Stimulated activated CD8-positive, alpha-beta memory T cell treated with anti-CD3 and anti-CD28 coated beads, Interleukin-4, amount 100 ng/mL, for 1 hour (primary cell): ENCODE measurements at places on chromosomes 5 and 9.

DNA sequence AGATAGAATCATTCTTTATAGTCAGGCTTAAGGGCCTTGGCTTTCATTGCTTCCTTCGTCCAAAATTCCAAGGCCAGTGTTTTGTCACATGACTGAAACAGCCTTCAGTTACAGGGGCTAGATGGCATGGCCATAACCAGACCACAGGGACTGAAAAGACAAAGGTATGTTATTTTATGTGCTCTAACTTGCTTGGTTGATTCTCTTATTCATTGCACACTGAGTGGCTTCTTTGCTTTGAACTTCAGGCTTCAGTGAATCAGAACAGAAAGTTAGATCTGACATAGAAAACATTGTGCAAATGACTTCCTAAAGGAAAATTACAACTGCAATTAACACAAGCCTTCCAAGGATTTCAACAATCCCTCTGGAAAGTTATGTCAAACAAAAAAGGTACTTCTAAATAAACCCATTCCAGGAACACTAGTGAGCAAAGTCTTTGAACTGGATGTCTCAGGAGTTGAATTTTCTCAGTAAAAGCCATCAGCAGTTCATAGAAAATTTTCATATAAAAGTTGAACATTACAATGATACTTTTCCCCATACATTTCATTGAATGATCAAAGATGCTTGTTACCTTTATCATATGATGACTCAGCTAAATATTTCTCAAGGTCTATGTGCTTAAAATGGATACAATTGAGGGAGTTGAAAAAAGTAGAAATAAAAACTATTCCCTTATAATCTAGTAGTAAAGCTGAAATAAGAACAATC is 355.3 kb downstream of the TMEM232 start:
- no peak for DNase-seq

GRCh38 chr9:81224166-81225081 is 464.9 kb downstream of the TLE1 start:
- no peak for DNase-seq

GRCh38 chr5:124277767-124278545 is 468.5 kb downstream of the ZNF608 start:
- DNase-seq: no peak

DNA sequence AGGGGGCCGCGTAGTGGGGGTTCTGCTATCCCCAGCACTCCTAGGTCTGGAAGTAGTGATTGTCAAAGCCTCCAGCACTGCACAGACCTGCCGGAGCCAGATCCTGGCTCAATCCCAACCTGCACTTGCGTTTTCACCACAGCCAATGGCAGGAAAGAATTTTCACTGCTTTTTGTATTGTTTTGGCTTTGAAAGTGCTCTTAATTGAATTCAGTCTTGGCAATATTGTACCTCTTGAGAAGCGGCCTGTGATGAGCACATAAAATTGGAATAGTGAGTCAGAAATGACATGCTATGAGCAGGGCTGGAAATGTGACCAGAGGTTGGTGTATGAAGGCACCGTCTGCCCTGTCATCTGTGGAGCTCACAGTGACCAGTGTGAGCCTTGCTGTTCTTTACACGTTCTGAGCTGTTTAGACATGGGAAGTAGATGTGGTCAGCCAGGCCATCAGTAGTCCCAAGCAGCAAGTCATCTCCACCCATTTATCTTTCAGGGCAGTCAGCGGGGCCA is 41.5 kb downstream of the SECISBP2 start:
- no peak for DNase-seq

- DNase-seq: no peak
Observed at GRCh38 chr9:110101531-110102161, 106.3 kb downstream of the C9orf152 start.

DNA sequence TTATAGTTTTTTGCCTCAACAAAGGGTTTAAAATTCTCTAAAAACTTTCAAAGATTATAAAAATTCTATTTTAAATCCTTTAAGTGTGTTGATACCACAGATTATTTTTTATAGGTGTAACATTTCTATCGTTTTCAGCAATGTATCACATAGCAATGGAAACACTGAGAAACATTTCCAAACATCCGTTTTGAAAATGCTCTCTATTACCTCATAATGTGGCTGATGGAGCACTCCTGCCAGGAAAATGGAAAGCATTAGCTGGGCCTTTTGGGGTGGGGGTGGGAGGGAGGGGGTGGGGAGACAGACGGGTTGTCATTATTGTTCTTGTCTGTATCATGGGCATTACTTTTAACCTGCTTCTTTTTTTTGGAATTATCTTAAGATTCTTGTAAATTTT is 516.5 kb downstream of the ACTL7B start:
- DNase-seq: no peak

- no peak for DNase-seq
Observed at GRCh38 chr9:15416880-15417279, 5.8 kb upstream of the SNAPC3 start.

GRCh38 chr5:90932052-90932699 is 373.6 kb downstream of the ADGRV1 start:
- no peak for DNase-seq

DNA sequence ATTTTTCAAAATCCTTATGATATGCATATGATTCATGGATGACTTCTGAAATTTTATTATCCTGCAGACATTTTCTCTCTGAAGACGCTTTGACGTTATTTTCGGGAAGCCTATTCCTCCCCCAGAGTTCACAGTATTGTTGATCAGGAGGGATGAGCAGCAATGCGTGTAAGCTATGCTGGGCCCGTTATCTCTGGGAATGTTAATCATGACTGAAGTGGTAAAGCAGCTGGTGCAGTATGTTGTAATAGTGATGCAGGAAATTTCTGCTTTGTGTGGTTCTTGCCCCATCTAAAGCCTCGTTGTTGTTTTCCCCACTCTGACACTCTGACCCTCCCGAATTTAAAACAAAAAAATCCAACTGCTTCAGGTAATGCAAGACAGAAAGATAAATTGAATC is 1797.8 kb upstream of the WWC1 start:
- no peak for DNase-seq

DNA sequence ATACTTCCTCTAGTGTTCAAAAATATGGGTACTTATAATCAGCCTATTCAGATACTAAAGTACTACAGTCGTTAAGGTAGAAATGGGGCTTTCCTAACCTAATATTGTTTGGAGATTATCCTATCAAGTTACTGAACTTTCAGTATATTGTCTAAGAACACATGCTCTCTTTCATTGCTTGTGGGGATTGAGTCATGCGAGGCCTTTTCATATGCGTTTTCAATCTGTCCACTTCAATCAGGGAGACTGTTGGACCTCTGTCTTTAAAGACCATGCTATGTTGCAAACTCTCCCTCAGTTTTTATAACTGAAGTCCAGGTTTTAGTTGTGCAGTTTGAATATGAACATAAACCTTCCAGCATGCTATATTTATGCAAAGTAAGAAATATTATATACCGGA is 15.0 kb downstream of the PRR16 start:
- DNase-seq: no peak

- DNase-seq: no peak
Observed at GRCh38 chr9:70435948-70436347, 21.5 kb upstream of the KLF9 start.

DNA sequence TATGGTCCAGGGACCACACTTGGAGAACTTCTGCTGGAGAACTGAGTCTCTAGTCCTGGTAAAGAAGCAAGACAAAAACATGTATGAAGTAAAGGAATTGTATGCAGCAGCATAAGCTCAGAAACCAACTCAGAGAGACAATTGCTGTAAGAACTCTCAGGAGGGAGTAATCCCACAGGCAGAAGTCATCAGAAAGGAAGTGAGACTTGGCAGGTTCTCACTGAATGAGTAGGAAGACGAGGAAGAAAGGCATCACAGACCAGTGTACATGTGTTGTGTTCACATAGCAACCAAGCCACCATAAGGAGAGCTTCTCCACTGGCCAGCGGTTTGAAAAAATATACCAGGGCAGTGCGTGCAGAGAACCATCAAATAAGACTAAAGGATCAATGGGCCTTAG is 57.9 kb upstream of the FST start:
- no peak for DNase-seq

DNA sequence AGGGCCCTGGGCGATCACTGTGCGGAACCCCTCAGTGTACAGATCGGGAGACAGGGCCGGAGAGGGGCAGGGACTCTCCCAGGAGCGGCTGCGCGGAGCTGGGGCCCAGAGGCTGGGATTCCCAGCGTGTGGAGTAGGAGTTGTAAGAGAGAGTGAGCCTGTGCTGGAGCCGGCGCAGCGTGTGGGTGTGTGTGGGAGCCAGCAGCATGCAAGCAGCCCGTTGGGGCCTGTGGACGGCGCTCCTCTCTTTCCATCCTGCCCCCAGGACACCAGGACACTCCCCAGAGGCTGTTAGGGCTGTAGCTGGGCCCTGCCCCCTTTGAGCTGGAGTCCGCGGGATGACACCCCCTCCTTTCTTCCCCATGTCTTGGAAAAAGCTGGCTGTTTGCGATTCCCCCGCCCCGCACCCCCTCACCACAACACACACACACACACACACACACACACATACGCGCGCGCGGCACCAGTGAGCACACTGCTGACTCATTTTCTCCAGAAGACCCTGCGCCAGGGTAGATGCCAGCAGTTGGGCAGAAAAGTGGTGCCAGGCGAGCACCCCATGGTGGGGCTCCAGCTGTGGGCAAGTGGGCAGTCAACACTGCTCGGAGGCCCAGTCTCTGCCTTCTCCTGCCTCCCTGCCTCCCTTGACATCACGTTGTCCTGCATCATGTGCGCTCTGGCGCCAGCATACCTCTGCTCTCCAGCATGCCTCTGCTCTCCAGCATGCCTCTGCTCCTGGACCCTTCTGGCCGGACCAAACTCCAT is 1.5 kb downstream of the COL27A1 start:
- no peak for DNase-seq

GRCh38 chr5:2190549-2190948 is 307.8 kb upstream of the IRX4 start:
- no peak for DNase-seq

DNA sequence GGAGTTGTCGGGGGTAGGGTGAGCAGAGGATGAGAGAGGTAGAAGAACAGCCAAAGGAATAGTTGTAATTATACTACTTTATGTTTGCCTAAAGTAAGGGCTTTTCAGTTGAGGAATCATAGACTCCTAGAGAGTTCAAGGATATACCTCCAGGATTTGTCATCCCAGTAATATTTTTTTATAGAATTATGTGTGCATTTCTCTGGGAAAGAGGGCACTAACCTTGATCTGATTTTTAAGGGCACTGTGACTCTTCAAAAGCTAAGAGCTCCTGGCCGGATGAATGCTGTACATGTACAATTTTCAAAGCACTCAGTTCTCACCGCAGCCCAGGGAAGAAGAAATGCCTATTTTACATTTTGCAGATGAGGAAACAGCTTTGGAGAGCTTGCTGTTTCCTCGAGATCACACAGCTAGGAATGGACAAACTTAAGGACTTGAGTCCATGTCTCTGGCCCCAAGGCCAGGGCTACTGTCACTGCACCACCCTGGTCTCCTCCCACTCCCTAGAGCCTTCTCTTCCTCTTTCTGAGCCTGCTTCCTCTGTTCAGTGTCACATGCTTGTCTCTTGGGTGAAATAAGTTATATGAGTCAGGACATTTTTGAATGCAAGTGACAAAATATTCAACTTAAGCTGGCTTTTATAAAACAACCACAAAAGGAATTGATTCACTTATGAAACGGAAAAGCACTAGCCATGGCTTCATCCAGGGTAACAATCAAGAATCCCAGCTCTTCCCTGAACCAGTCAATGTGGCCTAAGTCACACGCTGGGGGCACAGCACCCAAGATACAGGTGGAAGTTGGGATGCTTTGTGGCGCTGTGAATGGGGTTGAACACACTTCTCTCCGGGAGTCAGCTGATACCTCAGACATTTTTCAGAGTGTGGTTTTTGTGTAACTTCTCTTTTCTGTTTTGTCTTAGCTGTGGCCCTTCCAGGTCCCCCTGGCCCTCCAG is 45.7 kb upstream of the TGFBR1 start:
- DNase-seq: no peak

- no peak for DNase-seq
Observed at GRCh38 chr5:527646-528628, 3.7 kb upstream of the SLC9A3 start.

- peak; percentile 49 for DNase-seq
Observed at GRCh38 chr9:34252670-34253459, 74.0 kb downstream of the UBAP1 start.

DNA sequence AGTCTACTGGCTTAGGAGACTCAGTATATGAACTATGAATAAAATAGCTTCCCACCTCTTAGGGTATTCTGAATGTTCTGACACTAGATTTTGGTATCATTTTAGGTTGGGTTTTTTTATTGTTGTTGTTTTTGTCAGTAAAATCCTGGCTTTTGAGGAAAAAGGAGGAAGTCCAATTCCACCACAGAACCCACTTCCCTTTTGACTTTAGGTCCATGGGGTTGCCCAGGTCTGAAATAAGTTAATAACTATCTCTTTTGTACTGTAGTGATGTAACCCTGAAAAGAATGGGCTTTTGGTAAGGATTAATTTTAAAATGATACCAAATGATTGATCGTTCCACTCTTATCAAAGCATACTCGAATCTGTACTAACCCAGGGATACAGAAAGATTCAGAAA is 29.1 kb upstream of the IL12B start:
- DNase-seq: no peak

DNA sequence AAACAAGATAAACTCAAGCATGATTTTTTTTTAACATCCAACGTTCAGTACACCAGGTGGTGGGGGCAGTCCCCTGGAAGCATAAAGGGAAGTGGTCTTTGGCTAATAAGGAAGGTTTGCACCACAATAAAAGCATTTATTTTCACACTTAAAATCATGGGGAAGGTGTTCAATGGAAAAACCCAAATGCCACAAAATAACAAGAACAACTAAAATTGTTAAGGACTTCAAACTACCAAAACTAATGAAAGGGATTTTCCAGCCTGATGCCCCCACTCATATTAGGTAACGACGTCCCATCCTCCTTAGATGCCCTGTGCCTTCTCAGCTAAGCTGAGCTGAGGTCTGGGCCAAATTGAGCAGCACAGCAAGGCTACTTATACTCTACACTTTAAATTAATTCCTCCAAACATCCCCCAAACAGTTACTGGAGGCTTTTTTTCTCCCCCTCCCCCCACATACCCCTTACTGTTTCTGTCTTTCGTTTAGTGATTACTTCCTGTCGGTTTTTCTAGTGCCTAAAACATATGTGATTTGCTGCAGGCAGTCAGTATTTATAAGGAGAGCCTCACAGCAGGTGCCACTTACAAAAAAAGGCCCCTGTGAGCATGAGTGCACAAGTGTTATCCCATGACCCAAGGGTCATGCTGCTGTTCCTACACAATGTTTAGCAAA is 259.7 kb upstream of the ZNF608 start:
- DNase-seq: no peak

GRCh38 chr5:65329266-65329665 is 152.5 kb downstream of the ADAMTS6 start:
- no peak for DNase-seq

GRCh38 chr9:122050167-122050566 is 42.9 kb downstream of the TTLL11 start:
- no peak for DNase-seq

DNA sequence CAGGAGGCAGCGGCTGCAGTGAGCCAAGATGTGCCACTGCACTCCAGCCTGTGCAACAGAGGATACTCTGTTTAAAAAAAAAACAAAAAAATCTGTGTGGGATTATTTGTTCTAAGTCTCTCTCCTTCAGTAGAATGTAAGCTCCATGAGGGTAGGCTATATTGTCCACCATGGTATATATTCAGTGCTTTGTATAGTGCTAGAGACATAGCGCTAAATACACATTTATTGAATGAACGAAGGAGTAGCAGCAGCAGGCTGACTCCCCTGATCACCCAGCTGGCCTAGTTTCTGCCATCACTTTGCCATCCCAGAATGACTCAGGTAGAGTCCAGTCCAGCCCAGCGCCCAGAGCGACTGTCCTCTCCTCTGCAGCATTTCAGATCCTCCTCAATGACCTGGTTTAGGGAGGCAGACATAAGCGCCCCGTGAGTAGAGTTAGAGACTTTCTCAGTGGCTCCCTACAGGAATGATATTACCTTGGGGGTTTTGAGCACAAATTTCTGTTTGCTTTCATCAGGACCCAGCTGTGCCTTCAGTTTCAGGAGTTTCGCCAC is 716 bp downstream of the HARS1 start:
- no peak for DNase-seq
